ENCODE measurements at places on chromosomes 2 and 18. TPM values are rescaled to one million over a fixed set of nuclear protein-coding genes. Genes with fewer than 3 reads are reported as not detected.

DNA sequence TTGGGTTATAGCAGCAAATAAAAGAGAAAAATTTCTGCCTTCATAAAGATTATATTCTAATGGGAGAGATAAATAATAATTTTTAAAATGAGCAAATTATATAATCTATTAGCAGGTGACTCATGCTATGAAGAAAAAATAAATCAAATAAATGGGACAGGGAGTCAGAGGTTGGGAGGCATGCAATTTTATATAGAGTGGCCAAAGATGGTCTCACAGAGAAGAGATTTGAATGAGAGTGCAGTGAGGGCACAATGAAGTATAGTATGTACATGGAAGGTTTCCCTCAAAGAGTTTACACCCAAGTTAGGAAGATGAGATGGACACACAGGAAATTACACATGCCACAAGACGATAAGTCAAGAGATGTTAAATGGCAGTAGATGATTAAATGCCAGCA lies 369.4 kb downstream of the TXNL1 start:
- DNase-seq, result no peak

Gene COL4A3
- under 0.01 TPM for total RNA-seq

GRCh38 chr2:27735263-27735904 lies 36.1 kb upstream of the MRPL33 start:
- DNase-seq, result peak; percentile 62

Gene SAG
- 0.19 TPM for total RNA-seq

GRCh38 chr2:241609859-241610793 lies 26.8 kb downstream of the THAP4 start:
- peak; percentile 89 for DNase-seq

Gene DPYSL5
- not detected for total RNA-seq

DNA sequence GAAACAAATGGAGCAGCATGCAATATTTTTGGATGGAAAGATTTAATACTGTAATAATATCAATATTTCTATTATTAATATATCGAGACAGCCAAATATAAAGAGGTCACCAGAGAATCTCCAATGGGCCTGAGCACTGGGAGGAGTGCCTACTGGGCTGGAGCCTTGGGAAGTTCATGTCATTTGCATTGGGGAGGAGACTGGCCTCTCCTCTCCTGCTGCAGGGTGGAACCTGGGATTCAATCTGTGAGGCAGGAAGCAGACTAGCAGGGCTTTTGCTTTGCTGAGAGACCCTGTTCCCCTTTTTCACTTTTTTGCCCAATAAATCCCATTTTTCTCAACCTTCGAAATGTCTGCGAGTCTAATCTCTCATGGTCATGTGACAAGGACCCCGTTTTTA lies 390.6 kb upstream of the CYRIA start:
- DNase-seq, result no peak
